Subcutaneous adipose tissue (tissue), 4 donors: ENCODE measurements at places on chromosomes 13 and 19. TPM values are rescaled to one million over a fixed set of nuclear protein-coding genes. Genes with fewer than 3 reads are reported as not detected.

The ZNF160 gene
- total RNA-seq = 41.0 TPM

The TUBA3C gene
- total RNA-seq = not detected

The CACNG6 gene
- not detected for total RNA-seq

The APOC4 gene
- not detected for total RNA-seq

The RNASEH2B gene
- total RNA-seq = 63.6 TPM

The LILRB3 gene
- total RNA-seq = 16.0 TPM

The ZNF358 gene
- 48.4 TPM for total RNA-seq

The KIR2DL3 gene
- total RNA-seq = not detected

The CEACAM4 gene
- total RNA-seq = 1.9 TPM
